ENCODE measurements at places on chromosomes 2 and 18.

DNA sequence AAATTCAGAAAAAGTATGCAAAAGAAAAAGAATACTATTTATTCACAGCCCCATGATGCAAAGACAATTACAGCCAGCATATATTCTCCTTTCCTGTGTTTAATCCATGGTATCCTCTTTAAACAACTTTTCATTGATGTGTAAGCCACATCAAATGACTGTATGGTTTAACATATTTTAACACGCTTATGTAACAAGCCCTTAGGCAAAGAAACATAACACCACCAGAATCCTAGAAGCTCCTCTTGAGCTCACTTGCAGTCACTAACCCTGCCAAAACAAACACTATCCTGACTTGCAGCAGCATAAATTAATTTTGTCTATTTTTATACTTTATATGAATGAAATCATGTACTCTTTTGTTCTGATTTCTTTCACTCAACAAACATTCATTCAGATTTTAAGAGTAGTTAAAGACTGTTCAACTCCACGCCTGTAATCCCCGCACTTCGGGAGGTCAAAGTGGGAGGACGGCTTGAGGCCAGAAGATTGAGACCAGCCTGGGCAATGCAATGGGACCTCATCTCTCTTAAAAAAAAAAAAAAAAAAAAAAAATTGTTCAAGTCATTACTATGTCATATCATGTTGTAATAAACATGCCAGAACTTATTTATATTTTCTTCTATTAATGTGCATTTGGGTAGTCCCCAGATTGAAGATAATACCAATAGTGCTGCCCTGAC is 226.3 kb downstream of the NBAS start:
- DNase-seq: no peak

- DNase-seq: no peak
Measured at GRCh38 chr2:219127037-219127635, 33.5 kb downstream of the NHEJ1 start.

GRCh38 chr2:233919938-233920337 is 2.8 kb downstream of the TRPM8 start:
- no peak for DNase-seq

DNA sequence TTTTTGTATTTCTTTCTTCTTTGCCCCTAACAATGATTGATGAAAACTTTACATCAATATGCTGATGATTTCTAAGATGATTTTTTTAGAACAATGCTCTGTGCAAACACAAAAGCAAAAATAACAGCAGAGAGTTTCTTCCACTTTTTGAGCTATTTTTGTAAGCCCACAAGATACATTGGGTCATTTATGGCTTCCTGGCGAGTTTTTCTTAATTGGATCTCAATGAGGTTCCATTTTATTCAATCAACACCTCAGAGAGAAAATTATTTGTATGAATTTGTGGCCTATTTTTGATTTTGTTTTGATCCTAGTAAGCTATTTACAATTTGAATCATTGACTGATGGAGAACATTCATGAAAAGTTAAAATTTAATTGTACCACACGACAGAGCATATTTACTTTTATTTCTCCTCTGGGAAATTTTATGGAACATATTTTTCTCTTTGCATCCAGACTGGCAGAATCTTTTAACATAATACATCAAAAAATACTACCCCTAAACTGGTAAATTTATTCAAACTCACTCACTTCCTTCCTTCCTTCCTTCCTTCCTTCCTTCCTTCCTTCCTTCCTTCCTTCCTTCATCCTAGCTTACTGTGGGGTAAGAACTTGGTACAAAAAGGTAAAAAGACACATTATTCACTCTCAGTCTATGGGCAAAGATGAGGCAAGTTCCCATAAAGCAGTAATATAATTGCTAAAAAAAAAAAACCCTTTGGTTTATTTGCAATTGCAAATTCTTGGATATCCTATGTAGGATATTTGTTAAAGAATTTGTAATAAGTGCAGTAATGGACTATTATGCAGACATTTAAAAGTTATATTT is 710.4 kb downstream of the SLC4A3 start:
- no peak for DNase-seq

DNA sequence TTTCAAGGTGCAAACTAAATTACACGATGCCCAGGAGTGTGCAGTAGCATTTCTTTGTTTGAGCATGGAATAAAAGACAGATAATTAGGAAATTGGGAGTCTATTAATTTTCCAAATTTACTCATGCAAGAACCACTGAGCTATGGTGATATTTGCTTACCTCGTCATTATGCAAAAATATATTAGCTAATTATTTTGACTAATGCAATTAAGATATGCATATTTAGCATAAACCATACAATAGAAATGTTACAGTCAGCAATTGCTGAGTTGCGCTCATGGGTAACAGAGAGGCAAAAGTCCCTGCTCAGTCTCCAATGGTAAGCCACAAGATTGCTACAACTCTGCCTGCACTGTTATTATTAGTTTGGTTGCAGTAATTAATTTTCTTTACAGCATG is 342.0 kb downstream of the TXNL1 start:
- DNase-seq: no peak

- no peak for DNase-seq
Measured at GRCh38 chr18:78965917-78966792, 13.5 kb upstream of the SALL3 start.

- peak; percentile 73 for DNase-seq
Measured at GRCh38 chr2:231601356-231602229, 8.9 kb downstream of the TEX44 start.

- no peak for DNase-seq
Measured at GRCh38 chr18:12779043-12779442, 76.2 kb downstream of the PSMG2 start.

- no peak for DNase-seq
Measured at GRCh38 chr18:61350578-61350977, 17.3 kb downstream of the CDH20 start.

DNA sequence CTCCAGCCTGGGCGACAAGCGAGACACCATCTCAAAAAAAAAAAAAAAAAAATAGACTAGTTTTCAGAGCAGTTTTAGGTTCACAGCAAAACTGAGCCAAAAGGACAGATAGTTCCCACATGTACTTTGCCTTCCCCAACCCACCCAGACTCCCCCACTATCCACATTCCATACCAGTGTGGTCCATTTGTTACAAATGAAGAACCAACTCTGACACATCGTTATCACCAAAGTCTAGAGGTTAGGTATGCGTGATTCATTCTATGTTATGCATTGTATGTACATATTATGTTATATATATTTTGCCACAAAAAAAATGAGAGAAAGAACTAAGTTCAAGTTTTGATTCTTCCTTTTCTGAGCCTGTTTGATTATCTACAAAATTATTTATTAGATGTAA is 3.5 kb downstream of the DUSP11 start:
- no peak for DNase-seq

- no peak for DNase-seq
Measured at GRCh38 chr2:168471163-168471475, 15.0 kb downstream of the CERS6 start.

- no peak for DNase-seq
Measured at GRCh38 chr18:70627182-70627802, 338.4 kb downstream of the SOCS6 start.

GRCh38 chr2:71511776-71512175 is 58.4 kb downstream of the DYSF start:
- DNase-seq: no peak

GRCh38 chr2:106575955-106576354 is 88.8 kb downstream of the CD8B2 start:
- no peak for DNase-seq

- no peak for DNase-seq
Measured at GRCh38 chr2:28420722-28421121, 28.1 kb downstream of the FOSL2 start.

DNA sequence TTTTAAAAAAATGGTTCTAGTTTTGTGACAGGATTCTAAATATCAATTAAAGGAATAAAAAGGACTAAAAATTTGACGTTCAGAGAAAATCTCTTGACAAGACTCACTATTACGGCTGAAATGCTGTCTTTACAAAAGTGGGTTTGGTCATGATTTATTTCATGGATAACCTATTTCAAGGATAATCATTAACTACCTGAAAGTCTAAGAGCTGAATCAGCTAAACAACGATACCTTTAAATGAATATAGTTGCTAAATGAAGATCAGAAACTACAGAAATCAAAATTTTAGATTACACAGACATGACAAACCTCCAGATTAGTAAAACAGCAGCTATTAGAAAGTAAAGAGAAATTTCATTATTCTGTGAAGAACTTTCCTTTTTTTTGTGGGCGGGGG is 35.7 kb downstream of the RTTN start:
- no peak for DNase-seq

DNA sequence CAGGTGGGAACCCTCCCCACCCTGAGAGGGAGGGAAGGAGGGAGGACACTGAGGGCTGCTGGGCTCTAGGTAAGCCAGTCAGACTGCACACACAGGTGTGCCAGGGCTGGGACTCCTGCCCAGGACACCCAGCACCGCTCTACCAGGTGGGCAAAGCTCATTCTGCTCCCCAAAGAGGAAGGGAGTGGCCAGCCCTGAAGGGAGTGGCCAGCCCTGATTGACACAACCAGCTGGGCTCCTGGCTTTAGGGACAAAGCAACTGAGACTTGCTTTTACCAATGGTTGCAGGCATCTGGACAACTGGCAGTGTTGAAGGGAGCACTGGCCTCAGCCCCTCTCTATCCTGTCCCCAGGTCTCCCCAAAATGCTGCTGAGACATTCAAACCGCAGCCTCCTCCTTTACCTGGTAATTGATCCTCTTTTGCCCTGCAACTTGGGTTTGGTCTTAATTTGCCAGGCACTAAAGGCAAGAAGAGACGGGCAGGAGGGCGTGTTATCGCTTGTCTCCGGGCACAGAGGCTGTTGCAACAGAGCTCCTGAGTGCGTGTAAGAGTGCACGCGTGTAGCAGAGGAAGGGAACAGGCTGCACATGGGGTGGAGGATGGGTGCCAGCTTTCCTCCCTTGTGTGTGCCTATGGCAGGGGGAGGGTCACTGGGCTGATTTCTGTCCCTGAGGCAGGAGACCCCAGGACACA is 14.5 kb upstream of the FOSL2 start:
- no peak for DNase-seq

DNA sequence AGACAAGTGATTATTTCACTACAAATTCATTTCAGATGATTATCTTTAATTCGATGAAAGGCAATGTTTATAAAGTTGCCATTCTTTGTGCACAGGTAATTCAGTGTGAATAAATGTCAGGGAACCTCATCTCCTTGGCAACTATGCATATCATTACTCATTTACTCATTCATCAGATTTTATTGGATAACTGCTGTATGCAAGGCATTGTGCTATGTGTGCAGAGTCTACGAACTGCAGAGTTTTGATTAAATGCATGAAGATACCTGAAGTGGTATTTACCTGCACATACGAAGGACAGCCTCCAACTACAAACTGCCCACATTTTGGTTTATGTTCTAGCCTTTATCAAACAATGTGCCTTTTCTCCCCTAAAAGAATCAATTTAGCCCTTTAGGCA is 3.5 kb downstream of the RND3 start:
- DNase-seq: no peak

DNA sequence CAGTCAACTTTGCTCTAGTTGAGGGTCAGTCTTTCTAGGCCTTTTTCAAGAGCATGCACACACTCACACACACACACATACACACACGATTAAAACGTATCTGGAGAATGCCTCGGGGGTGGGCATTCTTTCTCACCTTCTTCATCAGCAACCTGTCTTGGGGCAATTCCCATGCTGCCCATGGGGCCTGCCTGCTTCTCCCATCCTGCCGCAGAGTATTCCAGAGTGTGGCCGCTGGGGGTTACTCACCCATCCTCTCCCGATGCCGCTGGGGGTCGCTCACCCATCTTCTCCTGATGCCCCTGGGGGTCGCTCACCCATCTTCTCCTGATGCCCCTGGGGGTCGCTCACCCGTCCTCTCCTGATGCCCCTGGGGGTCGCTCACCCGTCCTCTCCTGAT is 10.8 kb upstream of the ALLC start:
- DNase-seq: no peak

DNA sequence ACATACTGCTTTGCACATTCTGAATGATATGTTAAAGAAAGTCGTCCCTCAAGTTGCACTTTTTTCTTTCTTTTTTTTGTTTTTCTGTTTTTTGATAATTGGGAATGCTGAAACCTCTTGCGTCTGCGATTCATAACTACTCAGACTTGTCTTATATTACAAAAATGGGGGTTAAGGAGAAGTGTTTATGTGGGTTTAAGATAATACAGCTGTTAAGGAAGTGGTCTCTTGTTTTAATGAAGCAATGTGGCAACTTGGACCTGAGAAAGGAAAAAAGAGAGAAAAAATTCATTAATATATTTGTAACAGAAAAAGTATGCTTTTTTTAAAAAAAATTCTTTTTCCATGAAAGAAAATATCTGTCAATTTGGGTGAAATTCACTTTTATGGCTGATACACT is 268.5 kb upstream of the CCDC68 start:
- DNase-seq: no peak

DNA sequence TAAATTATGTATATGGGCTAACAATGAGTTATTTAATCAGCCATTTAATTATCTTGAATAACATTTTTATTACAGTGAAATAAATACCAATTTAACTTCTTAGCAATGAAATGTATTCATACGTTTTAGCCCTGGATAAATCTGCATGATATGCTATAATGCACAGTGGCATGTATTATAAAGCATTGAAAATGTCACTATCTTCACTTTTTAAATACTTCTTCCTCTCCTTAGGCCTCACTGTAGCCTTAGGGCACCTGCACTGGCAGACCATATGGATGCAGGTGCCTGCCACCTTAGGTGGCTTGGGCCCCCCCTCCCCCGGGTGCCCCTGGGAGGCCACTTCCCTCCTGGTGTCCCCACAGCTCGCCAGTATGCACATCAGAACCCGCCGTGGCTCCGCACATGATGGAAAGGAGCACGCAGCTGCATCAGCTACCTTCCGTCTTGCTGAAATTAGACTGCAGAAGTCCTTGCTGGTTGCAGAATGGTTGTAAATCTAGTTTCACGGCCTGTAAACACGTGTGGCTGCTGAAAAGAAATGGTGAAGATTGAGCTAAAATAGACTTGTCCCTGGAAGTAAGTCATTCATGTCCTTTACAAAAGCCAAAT is 56.7 kb downstream of the ADI1 start:
- DNase-seq: no peak

All from amniotic stem cell (primary cell).